ENCODE measurements at places on chromosomes 7 and 10. TPM values are rescaled to one million over a fixed set of nuclear protein-coding genes. Genes with fewer than 3 reads are reported as not detected.

The PRKAR2B gene
- polyA plus RNA-seq, result 6.1 TPM

The CCL24 gene
- polyA plus RNA-seq, result not detected

- DNase-seq, result no peak
Measured at GRCh38 chr10:92845921-92846320, 2.4 kb upstream of the EXOC6 start.

DNA sequence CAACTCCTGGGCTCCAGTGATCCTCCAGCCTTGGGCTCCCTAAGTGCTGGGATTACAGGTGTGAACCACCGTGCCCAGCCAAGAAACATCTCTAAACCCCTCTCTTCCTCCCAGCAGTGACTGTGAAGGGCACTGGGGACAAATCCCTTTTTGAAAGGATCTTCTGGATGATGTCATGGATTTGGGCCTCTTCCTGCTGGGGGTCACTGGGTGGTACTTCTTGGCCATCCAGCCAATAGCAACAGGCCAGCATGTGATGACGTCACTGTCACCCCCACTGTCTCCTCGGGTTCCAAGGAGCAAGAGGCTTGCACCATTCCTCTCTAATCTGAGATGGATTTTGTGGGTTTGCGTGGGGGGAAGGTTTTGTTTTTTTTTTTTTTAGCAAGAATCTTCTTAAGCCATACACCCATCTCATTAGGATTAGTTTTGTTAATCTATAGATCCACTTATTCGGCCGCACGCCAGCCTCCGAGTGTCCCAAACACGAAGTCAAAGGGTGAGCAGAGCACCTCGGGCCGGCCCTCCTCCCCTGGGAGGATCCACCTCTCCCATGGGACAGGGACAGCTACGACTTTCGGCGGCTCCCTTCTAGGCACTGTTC lies 29.4 kb upstream of the TNRC18 start:
- peak; percentile 43 for DNase-seq

The CUZD1 gene
- 1.2 TPM for polyA plus RNA-seq

The ALDH18A1 gene
- 35.3 TPM for polyA plus RNA-seq

- no peak for DNase-seq
Measured at GRCh38 chr7:57328457-57328856, 121.5 kb upstream of the ZNF716 start.

DNA sequence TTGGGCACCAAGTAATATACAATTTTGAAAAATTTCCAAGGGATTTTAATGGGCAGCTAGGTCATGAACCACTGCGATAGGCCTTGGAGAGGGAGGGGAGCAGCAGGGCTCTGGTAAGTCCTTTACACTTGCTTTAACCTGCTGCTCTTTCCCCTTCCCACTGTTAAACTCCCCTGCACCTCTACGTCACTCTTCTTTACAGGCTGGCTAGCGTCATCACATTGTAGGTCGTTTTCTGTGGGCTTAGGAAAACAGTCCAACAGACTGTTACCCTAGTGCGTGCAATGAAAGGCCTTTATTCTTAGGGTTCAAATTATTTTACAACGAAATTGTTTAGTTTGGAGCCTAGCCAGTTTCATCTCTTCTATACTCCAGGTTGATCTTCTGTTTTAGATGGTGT lies 235.7 kb downstream of the AUTS2 start:
- no peak for DNase-seq

The ATP5F1C gene
- 261 TPM for polyA plus RNA-seq

The ITIH2 gene
- polyA plus RNA-seq, result 0.64 TPM

- no peak for DNase-seq
Measured at GRCh38 chr10:75468612-75469005, 37.2 kb downstream of the LRMDA start.

- DNase-seq, result no peak
Measured at GRCh38 chr10:35172146-35172545, 45.5 kb downstream of the CREM start.

The ATG9B gene
- 1.4 TPM for polyA plus RNA-seq

- no peak for DNase-seq
Measured at GRCh38 chr10:70657041-70657440, 15.3 kb upstream of the ADAMTS14 start.

DNA sequence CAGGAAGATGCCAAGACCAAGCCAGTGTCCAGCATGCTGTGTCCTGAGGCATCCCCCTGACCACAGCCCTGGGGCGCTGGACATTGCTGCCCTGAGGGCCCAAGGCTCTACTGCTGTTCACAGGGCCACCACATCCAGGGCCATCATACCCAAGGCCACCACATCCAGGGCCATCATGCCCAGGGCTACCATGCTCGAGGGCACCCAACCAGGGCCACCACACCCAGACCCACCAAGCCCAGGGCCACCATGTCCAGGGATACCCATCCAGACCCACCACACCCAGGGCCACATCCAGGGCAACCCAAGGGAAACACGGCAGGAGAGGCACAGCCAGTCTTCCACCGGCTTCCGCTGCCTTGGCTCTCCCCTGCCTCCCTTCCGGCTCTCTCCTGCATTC lies 17.1 kb downstream of the STK32C start:
- no peak for DNase-seq

DNA sequence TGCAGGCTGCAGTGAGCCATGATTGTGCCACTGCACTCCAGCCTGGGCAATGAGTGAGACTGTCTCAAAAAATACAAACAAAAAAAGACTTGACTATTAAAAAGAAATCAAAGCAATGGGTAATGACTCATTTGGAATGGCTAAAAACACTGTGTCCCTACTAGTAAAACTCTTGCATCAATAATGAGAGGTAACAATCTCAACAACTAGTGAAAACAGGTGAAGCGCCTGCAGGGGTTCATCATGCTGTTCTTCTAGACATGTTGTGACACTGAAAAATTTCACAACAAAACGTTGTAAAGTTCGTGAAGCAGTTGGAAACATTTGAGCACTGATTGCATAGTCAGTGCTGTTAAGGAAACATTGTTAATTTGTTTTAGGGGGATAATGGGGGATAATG lies 26.9 kb upstream of the SLC29A4 start:
- DNase-seq, result no peak

The FAM20C gene
- 37.6 TPM for polyA plus RNA-seq

- DNase-seq, result no peak
Measured at GRCh38 chr10:61477451-61477850, 24.3 kb upstream of the TMEM26 start.

The VGF gene
- polyA plus RNA-seq, result not detected

GRCh38 chr7:31337002-31337565 lies 3.4 kb downstream of the NEUROD6 start:
- DNase-seq, result peak; percentile 30

DNA sequence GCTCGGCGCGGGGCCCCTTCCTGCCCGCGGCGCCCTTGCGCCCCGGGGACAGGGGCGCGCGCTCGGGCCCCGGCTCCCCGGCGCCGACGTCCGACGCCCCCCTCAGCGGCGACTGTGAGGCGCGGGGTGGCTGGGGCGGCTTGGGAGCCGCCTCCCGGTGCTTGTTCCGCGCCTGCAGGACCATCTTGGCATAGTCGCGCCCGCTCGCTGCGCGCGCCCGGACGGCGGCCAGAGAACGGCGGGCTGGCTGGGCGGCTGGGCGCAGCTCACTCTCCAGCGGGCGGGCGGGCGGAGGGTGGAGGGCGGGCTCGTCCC lies at the start of gene DPY19L1:
TSS of gene DPY19L1 (minus strand) at position 275 of the 315 bp plus-strand sequence. CDS start at position 184, 91 bp downstream.
- no peak for DNase-seq

DNA sequence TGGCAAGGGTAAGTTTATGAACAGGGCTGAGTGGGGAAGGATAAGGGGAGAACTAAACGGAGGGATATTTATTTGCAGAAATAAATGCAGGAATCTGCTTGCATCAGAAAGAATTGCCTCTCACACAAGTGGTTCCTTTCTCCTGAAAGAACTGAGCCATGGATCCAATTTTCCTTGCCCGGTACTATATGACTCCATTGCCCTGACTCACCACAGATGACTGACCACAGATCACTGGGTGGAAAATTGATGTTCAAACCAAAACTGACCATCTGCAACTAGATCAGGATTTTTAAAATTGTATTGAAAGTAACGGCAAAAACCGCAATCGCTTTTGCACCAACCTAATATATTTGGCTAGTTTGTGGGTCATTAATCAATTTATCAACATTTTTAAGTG lies 6.2 kb upstream of the MACC1 start:
- DNase-seq, result no peak

GRCh38 chr7:50627824-50628361 lies 62.7 kb upstream of the DDC start:
- DNase-seq, result no peak

The SH2D4B gene
- polyA plus RNA-seq, result 0.12 TPM

DNA sequence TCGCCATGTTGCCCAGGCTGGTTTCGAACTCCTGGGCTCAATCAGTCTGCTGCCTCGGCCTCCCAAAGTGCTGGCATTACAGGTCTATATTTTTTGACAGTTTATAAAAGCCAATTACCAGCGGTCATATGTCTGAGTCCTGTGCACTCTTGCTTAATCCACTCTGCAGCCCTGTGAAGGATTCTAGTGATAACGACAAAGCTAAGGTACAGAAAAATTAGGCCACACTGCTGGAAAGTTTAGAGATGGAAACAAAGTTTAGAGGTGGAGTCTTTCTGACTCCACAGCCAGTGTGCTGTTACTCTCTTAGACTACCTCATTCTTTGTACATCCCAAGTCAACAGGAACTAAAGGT lies 707 bp downstream of the PTER start:
- DNase-seq, result no peak

The NEURL1 gene
- polyA plus RNA-seq, result 12.5 TPM

The ASB15 gene
- 8.5 TPM for polyA plus RNA-seq

The C7orf57 gene
- not detected for polyA plus RNA-seq

The CYP2W1 gene
- 9.5 TPM for polyA plus RNA-seq

All from muscle of arm (tissue), 14 donors.